ENCODE measurements at places on chromosomes 4 and X.

DNA sequence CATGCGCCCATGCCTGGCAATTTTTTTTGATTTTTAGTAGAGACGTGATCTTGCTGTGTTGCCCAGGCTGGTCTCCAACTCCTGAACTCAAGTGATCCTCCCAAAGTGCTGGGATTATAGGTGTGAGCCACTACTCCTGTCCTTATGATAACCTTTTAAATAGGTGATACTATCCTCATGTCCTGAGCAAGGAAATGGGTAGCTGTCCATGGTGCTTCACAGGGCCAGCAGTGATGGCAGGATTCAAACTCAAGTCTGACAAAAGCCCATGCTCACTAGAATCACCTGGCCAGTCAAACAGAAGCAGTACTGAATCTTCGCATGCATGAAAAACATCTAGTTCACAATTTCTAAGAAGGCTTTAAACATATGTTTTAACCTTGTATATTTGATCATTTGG, 235.1 kb downstream of the NR3C2 start:
- no peak for DNase-seq

GRCh38 chr4:53595204-53595603, 3.9 kb upstream of the LNX1 start:
- DNase-seq = no peak

DNA sequence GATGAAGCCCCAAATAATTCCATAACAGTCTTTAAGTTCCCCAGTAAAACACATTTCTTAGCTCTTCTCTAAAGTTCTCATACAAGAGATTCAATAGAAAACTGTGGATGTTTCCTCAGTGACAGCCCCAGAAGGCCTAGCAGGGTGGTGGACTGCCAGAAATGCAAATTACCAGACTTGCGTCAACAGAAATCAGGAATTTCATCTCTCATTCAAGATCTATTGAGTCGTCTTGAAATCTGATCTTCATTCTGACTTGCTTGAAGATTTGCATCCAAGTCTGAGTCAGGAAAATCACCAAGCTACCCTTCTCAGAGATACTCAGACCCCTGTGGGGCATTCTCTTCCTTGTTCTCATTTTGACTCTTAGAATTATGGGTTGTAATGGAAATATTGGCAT, 68.9 kb upstream of the NDP start:
- DNase-seq = no peak

GRCh38 chr4:187071946-187072600, 348.4 kb upstream of the FAT1 start:
- DNase-seq = no peak

GRCh38 chr4:107468812-107469211, 251.2 kb downstream of the PAPSS1 start:
- no peak for DNase-seq

DNA sequence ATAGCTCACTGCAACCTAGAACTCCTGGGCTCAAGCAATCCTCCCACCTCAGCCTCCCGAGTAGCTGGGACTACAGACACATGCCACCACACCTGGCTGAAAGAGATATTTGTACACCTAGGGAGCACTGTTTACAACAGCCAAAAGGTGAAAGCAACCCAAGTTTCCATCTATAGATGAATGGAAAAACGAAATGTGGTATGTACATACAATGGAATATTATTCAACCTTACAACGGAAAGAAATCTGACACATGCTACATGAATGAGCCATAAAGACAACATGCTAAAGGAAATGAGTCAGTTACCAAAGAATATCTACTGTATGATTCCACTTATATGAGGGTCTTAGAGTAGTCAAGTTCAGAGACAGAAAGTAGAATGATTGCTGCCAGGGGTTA, 52.2 kb downstream of the ABCG2 start:
- DNase-seq = peak; percentile 54

GRCh38 chrX:100296183-100296753, 113.8 kb downstream of the PCDH19 start:
- no peak for DNase-seq

- no peak for DNase-seq
These were observed 8.8 kb upstream of the C1GALT1C1 start for GRCh38 chrX:120638619-120639018.

DNA sequence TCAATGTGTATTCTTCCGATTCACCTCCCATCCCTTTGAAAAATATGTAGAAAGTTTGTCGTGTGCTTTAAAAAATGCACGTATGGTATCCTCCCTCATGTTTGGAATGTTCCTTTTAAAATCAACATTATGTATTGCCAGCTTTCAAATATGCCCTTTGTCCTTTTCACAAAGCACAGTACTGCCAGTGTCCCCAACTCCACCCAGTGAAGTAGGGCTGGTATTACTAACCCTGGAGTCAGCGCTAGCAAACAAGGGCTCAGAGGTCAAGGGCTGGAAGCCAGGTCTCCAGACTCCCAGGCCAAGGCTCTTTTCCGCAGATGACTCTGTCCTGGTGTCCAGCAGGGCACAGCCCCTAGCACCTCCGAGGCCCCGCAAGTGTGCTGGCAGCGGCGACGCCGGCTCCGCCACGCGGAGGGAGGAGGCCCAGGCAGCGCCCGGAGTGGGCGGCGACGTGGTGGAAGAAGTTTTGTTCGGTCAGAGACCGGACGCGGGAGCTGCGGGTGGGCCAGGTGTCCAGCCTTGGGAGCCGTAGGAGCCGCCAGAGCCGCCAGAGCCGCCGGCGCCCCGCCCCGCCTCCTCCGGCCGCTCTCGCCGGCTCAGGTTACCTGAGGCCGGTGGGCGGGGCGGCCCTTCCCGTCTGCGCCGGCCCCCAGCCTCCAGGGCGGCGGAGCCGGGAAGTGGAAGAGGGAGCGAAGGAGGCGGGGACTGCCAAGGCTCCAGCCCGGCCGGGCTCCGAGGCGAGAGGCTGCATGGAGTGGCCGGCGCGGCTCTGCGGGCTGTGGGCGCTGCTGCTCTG, at the start of gene IL13RA1:
Gene IL13RA1, plus strand, starts transcription at position 720 of the 799 bp plus-strand sequence. Its CDS starts 33 bp downstream, at position 753.
- DNase-seq = peak; percentile 75

GRCh38 chr4:8039290-8039689, 99.6 kb upstream of the AFAP1 start:
- DNase-seq = no peak

GRCh38 chr4:15935504-15936402, 2.8 kb downstream of the FGFBP1 start:
- no peak for DNase-seq

Measured in NCI-H226 (cell line).